ENCODE measurements at places on chromosomes 1 and 21. TPM values are rescaled to one million over a fixed set of nuclear protein-coding genes. Genes with fewer than 3 reads are reported as not detected.

TMPRSS3 gene
- not detected for total RNA-seq

DNA sequence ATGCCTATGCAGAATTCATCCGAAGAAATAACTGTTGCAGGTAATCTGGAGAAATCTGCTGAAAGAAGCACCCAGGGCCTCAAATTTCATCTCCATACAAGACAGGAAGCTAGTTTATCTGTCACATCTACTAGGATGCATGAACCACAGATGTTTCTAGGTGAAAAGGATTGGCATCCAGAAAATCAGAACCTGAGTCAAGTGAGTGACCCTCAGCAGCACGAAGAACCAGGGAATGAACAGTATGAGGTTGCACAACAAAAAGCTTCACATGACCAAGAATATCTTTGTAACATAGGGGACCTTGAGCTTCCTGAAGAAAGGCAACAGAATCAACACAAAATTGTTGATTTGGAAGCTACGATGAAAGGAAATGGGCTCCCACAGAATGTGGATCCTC lies 24.0 kb upstream of the PLEKHM2 start:
- H3K4me1 ChIP-seq = no peaks in the 10 kb centered on the region
- peaks cover 63% of the 10 kb centered on the region for H3K36me3 ChIP-seq
- no peak overlapping the region for H3K4me3 ChIP-seq
- H3K27me3 ChIP-seq = no peaks in the 10 kb centered on the region
- no peak for DNase-seq
- no peak overlapping the region for H3K27ac ChIP-seq

- no peaks in the 10 kb centered on the region for H3K27me3 ChIP-seq
- no peaks in the 10 kb centered on the region for H3K4me1 ChIP-seq
- DNase-seq = no peak
- H3K36me3 ChIP-seq = no peaks in the 10 kb centered on the region
- H3K27ac ChIP-seq = no peak overlapping the region
Observed at GRCh38 chr1:95503278-95504030, 269.4 kb downstream of the RWDD3 start.

- H3K36me3 ChIP-seq = no peaks in the 10 kb centered on the region
- H3K27me3 ChIP-seq = no peaks in the 10 kb centered on the region
- no peak for DNase-seq
- no peak overlapping the region for H3K4me3 ChIP-seq
- peaks cover 4% of the 10 kb centered on the region for H3K4me1 ChIP-seq
Observed at GRCh38 chr21:18831942-18832676, 428.5 kb upstream of the TMPRSS15 start.

NT5C1A gene
- total RNA-seq = not detected

OR2M7 gene
- total RNA-seq = not detected

DNA sequence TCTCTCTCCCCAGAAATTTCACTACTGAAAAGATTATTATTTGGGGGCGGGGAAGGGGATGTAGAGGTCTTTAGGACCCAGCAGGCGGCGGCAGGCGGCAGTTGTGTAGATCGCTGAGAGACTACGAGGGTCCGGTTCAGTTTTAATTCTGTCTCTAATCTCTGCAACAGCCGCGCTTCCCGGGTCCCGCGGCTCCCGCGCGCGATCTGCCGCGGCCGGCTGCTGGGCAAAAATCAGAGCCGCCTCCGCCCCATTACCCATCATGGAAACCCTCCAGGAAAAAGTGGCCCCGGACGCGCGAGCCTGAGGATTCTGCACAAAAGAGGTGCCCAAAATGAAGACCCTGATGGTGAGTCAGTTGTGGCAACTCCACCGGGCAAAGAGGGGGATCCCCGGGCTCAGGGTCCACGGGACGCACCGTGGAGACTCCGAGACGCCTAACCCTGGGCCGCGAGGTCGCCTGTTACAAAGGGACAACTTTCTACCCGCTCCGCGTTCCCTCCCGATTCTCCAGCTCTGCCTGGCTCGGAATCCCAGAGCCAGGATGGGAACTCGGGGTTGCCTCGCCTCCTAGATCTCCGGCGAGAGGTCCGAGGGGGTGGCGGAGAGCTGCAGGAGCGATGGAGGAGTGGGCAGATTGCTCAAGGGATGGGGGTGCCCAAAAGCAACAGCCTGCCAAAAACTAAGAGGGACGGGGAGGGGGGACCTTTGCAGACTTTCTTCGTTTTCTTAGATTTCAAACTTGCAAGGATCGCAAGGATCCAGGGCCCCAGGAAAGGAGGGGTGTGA lies at the start of gene ST6GALNAC5:
ST6GALNAC5 (plus strand) TSS at position 139 of the 789 bp plus-strand sequence.
- no peak for DNase-seq
- no peaks in the 10 kb centered on the region for H3K36me3 ChIP-seq
- H3K27me3 ChIP-seq = peaks cover 32% of the 10 kb centered on the region
- peak within 1 kb of the TSS; percentile 60 for H3K27ac ChIP-seq

NBPF4 gene
- not detected for total RNA-seq

PTP4A2 gene
- 327 TPM for total RNA-seq

DNA sequence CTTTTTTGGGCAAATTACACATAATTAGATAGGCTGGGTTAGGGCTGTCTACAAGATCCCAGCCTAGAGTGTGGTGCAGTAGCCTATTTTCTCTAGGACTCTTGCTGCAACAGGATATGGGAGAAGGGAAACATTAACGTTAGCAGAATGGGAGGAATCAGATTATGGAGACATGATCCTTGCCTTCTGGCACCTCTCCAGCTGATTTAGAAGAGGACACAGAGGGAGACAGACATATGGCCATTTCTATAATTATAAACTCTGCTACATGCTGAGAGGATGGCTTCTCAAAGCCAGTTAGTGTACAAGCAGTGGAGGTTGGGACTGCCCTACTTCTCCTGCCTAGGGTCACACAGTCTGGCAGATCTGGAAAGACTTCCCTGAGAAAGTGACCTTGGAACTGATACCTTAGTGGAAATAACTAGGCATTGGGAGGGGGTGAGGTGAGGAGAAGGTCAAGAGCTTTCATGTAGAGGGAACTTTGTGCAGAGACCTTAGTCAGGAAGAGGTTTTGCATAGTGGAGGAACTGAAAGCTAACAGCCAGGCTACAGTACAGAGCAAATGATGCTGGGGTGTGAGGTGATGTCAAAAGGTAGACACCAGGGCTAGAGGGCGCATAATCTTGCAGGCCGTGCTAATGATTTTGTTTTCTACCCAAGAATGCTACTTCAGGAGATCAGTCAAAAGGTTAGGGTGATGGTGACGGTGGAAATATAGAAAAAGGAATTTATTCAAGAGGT lies 1.2 kb upstream of the CD1D start:
- no peaks in the 10 kb centered on the region for H3K4me1 ChIP-seq
- DNase-seq = no peak
- no peaks in the 10 kb centered on the region for H3K36me3 ChIP-seq
- peaks cover 15% of the 10 kb centered on the region for H3K27me3 ChIP-seq
- H3K27ac ChIP-seq = no peak overlapping the region

All from sigmoid colon (tissue), 7 donors.